Peyer's patch (tissue), 4 donors: ENCODE measurements at places on chromosomes 16 and 17.

DNA sequence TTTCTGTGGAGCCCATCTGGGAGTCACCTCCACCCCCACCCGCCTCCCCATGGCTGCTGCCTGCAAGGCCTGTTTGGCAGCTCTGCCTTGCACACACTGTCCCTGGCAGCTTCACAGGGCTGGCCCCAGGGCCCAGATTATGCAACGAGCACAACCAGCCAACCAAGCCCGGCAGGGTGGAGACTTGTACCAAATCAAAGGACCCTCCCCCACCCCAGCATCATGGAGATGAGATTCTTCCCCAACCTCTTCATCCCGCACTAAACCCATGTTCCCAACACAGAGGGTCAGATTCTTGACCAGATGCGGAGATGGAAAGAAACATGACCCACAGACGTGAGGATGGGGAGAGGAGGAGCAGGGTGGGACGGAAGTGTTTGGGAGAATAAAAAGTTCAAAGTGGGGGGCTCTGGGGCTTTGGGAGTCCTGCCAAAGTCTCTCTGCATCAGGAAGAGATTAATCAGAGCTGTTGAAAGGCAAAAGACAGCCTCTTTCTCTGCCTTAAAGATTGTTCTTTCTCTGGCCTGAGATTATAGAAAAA is 3.8 kb downstream of the SMARCD2 start:
- DNase-seq: peak; percentile 40

DNA sequence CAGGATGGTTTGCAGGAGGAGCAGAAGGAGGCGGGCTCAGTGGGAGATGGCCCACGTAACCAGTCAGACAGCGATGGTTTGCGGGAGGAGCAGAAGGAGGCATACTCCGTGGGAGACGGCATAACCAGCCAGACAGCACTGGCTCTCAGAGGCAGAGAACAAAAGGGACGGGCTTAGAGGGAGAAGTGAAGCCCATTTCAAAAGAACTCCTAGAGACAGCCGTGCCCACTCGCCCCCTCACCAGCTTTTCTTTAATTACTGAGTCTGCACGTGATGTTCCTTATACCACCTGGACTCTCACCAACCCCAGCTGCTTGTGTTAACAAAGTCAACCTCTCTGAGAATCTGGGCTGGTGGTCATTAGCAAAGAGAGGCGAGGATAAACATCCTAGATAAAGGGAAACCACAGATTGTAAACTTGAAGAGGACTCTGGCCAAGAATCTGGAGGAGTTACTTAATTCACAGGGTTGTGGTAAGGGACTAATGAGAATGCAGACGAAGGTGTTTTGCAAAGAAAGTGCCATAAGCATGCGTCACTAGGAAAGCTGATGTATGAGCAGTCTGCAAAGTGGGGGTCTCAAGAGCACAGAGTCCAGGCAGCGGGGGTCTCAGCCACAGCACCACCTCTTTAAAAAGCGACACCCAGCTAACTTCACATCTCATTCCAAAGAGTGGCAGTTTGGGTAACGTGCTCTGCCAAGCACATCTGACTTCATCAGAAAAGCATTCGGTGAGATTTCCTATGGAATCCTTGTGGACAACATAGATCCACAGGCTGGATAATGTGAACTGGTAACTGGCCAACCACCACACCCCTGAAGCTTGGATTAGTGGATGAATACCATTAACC is 51.7 kb downstream of the NXN start:
- no peak for DNase-seq

DNA sequence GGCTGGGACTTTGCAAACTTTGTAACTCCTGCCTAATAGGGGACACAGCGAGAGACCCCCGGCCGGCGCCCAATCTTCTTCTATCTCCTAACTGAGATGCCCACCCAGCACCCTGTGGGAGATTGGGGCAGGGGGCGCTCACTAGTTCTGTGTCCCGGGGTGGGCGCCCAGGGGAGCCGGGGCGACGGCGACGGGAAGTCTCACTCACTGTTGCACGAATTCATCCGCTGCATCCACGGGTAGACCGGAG is 3.9 kb upstream of the HOXB5 start:
- DNase-seq: no peak

- no peak for DNase-seq
Observed at GRCh38 chr17:60393840-60394723, 2.1 kb upstream of the USP32 start.

GRCh38 chr17:66169839-66170238 is 22.1 kb downstream of the CEP112 start:
- DNase-seq: no peak

- no peak for DNase-seq
Observed at GRCh38 chr17:61211236-61211635, 188.4 kb upstream of the TBX2 start.

- DNase-seq: no peak
Observed at GRCh38 chr17:74012465-74012864, 191.0 kb upstream of the RPL38 start.

DNA sequence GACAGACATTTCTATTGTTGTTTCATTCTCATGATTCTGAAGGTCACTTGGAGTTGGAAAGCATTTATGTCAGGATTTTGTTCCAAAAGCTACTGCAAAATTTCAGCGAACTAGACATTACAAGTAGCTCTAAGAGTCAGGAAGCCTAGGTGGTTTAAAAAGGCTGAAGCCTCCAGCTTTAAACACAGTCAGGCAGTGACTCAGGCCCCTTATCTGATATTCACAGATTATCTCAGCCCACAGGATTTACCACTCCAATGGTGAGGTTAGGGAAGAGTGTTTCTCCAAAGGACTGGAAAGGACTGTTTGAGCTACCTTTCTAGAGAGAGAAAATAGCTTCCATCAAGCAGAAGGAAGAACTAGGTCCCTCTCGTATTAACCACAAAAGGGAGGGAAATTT is 624.4 kb upstream of the C16orf82 start:
- DNase-seq: no peak

- no peak for DNase-seq
Observed at GRCh38 chr17:1169929-1170312, 9.9 kb downstream of the ABR start.

DNA sequence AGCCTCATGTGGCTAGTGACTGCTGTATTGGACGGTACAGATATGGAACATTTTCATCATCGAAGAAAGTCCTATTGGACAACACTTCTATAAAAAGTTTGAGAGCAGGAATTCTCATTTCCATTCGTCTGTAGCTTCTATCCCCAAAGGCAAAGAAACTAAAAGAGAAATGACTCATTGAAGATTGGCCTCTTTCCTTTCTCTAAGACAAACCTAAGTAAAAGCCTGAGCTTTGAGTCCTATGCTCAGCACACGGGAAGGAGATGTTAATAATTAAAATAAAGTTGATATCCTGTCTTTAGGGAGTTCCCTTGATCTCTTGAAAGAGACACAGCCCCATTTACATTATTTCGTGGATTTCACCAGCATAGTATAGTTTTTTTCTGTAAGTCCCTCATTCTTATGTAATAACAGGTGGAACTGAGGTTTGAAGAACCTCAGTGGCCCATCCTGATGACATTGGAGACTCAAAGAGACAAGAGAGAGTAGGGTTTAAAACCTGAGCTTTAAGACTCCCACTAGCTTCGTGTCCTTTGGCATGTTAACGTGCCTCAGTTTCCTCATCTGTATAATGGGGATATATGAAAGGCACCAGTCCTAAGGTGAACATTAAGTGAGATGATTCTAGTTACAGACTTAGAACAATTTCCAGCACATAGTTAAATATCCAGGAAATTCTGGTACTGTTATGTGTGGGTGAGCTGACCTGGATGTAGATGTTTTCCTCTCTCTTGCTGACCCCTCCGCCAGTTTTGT is 174.0 kb downstream of the IRX3 start:
- DNase-seq: no peak

- DNase-seq: no peak
Observed at GRCh38 chr17:22703204-22703603, 1010.9 kb downstream of the KCNJ18 start.

GRCh38 chr17:260944-261343 is 79.5 kb upstream of the DOC2B start:
- peak; percentile 22 for DNase-seq

DNA sequence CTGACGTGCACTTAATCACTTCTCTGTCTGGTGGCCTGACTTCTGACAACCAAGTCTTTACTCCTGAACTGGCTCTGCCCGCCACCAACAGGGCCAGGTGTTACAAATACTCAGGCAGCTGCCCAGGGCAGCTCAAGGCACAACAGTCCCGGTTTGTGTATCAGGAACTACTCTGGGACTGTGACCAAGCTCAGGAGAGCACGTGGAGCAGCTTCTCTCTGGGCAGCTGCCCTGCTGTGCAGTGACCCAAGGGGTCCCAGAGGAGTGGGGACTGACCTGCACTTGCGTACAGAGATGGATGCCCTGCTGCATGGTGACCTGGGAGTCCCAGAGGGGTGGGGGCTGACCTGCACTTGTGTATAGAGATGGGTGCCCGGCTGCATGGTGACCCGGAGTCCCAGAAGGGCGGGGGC is 21.9 kb downstream of the LITAFD start:
- no peak for DNase-seq

- no peak for DNase-seq
Observed at GRCh38 chr16:65833171-65833871, 533.2 kb upstream of the CDH5 start.

- no peak for DNase-seq
Observed at GRCh38 chr17:67518876-67519275, 141.8 kb downstream of the PITPNC1 start.

DNA sequence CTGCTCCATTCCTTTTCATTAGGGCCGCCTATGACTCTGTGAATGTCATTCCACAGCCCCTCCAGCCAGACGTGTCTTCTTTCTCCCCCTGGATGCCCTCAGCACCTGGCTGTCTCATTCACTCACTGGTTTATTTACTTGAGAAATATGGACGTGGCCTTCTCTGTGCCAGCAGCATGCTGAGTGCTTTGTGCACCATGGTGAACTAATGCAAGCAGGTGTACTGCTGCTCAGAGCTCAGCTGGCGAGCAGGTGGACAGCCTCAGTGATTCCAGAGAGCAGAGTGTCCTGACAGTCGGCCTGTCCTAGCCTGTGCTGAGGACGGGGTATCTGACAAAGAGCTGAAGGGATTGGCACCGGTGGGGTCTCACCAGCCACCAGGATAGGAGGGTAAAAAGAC is 96.7 kb downstream of the GNAO1 start:
- no peak for DNase-seq

GRCh38 chr16:84891149-84891795 is 71.5 kb downstream of the CRISPLD2 start:
- DNase-seq: no peak

DNA sequence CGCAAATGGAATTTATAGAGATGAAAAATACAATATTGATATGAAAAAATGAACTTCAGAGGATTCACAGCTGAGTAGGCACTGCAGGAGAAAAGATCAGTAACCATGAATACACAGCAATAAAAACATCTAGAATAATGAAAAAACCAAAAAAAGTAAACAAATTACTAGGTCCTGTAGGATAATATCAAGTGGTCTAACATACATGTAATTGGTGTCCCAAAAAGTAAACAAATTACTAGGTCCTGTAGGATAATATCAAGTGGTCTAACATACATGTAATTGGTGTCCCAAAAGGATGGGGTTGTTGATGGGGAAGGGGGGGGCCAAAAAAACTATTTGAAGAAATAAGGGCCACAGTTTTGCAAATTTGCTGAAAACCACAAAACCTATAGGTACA is 43.4 kb downstream of the ZNF18 start:
- no peak for DNase-seq

- DNase-seq: peak; percentile 89
Observed at GRCh38 chr17:57085448-57086068, 512 bp downstream of the AKAP1 start.

- no peak for DNase-seq
Observed at GRCh38 chr16:48361012-48361411, 24.2 kb downstream of the SIAH1 start.

DNA sequence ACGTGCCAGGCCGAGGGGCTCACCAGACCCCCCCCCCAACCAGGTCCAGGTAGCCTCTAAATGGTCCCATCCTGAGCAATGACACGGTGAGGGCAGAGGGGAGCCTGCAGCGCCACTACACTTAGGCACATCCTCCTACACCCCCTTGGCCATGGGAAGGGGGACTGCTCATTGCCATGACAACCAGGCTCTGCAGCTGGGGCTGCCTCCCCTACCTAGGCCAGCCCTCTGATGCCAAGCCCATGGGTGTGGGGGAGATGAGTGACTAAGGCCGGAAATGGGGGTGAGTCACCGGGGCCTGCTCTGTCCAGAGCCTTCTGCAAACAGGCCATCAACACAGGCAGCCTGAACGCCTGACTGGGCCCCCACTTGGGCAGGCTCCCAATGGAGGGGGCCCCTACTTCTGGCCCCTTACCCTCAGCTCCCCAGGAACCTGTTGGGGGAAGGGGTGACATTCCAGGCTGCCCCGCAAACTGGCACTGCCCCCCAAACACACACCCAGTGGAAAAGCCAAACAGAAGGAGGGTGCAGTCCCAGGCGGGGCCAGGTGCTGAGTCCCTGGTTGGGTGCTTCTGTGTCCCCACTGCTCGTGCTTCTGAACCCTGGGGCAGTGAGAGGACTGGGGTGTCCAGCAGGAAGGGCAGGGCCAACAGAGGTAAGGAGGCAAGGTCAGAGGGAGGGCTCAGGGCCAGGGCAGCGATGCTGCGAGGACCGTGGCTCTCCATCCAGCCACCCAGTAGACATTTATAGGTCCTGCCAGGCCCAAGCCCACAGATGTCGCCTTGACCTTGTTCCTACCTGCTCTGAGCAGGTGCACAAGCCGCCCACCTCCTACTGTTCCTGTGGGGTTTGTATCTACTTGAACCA is 8.2 kb downstream of the PLCD3 start:
- DNase-seq: peak; percentile 76

DNA sequence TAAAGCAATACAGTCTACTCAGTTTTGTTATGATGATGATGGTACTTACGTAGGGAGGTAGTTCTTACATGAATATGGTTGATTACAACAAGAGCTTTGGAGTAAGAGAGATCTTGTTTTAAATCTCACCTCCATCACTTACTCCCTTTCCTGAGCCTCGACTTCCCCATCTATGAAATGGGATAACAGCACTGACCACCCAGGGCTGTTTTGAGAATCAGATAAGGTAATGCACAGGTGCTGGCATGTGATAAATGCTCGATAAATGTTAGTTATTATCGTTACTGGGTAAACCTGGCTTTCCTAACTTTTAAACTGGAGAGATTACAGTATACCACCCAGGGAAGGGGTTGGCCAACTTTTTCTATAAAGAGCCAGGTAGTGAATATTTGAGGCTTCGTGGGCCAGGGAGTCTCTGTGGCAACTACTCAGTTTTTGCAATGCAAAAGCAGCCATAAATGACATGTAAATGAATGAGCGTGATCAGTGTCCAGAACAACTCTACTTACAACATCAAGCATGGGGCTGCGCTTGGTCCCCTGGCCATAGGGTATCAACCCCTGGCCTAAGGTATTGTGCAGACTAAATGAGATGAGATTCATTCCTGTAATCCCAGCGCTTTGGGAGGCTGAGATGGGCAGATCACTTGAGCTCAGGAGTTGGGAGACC is 73.7 kb downstream of the BMERB1 start:
- DNase-seq: no peak

- no peak for DNase-seq
Observed at GRCh38 chr16:67448580-67448979, 17.7 kb downstream of the HSD11B2 start.

GRCh38 chr17:13843862-13844635 is 225.3 kb upstream of the COX10 start:
- DNase-seq: no peak
